SHP77 (cell line): ENCODE measurements at places on chromosomes 2 and 18.

DNA sequence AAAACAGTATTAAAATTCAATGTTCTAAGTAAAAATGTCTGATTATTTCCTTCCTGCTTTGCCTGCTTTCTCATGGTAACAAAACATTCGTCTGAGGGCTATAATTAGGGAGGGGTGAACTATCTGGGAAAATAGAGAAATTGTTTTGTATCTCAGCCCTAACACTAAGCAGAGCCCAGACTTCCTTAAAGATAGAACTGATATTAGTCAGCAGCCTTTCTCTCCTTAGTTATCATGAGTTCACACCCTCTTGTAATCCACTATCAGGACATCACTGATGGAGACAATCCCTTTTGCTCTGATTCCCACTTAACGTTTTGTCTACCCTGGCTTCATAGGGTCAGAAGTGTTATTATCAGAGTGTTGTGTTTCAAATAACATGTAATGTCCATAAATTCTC, 701.1 kb upstream of the ZEB2 start:
- DNase-seq = no peak

DNA sequence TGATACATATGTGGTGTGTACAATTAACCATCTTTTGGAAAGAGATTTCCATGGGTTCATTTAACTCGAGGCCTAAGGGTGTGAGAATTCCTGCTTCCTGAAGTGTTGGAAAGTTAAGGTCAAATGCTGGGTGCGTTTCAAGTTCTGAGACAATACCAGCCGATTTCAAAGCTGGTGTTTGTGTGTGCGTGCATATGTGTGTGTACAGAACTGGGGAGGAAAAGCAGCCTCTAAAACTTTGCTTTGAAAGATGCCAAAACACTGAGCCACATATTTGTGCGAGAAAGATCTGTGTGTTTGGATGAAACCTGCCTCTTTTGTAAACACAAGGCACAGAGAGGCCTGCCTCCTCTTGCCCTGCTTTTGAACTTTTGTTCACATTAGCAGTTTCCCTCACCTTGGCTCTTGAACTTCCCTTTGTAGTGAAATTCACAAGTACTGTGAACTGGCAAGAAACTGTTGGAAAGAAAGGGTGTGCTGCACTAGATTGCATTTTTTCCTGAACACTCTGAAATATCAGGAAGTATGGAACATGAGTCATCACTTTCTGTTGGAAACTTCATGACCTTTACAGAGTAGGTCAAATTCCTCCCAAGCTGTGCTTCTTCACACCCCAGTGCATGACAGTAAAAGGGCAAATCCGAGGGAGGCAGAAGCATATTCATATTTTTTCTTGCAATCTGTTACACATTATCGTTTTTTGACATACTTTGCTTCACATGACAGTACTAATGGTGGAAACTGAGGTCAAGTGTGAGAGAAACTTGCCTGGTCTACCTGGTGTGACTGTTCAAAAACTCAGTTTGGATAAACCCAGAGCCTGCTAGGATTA, 20.0 kb upstream of the CAVIN2 start:
- DNase-seq = no peak

DNA sequence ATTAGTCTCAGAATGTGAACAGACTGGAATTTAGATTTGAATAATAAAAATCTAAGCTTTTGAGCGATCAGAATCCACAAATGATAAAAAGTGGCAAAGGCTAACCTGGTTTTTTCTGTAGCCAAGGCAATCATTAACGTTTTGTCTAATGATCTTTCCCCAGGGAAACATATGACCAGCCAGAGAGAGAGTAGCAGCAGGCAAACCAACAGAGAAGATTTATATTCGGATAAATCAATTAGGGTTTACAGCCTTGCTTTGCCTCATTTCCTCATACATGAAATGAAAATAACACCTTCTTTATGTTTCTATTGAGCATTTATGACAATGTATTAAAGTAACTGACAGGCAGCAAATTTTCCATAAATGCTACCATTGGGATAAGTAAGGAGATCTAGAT, 14.5 kb downstream of the TIA1 start:
- DNase-seq = no peak

GRCh38 chr2:17461087-17461475, 57.2 kb downstream of the RAD51AP2 start:
- DNase-seq = no peak

DNA sequence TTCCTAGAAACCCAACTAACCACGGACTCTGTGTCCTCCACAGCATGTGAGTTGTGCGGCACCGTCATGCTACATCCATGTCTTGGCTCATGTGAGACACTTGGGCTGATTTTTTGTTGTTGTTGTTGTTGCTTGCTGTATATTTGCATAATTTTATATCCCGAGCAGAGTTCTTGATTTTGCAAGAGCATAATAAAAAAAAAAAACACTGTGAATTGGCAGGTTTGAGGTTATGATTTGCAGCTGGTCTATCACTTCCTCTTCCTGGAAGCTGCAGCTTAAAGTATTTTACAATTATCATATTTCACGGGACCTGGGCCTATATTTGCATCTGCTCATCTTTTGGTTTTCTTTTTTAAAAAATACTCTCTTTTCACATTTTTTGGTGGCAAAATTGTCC, 142.3 kb upstream of the NRP2 start:
- DNase-seq = no peak

GRCh38 chr2:166293984-166294383, 81.8 kb downstream of the SCN9A start:
- DNase-seq = no peak

GRCh38 chr2:66547887-66548286, 113.0 kb downstream of the MEIS1 start:
- DNase-seq = no peak

DNA sequence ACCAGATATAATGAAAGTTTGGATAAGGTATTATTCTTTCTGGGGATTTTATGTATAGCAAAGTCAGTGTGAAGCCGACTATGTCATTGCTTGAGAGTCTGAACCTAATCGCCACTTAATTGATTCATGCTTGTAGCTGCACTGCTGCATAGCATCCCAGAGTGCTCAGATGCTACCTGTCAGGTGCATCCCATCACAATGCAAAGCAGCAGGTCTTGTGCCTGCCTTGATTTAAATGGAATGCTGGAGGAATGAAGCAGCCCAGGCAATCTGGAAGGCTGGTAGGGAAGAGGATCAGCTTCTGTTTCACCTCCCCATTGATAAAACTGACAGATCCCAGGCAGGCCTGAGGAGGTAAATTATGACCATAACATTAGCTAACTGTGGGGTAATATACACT, 40.4 kb upstream of the ATIC start:
- DNase-seq = no peak

- DNase-seq = no peak
Measured at GRCh38 chr18:40407909-40408308, 1547.1 kb upstream of the PIK3C3 start.

DNA sequence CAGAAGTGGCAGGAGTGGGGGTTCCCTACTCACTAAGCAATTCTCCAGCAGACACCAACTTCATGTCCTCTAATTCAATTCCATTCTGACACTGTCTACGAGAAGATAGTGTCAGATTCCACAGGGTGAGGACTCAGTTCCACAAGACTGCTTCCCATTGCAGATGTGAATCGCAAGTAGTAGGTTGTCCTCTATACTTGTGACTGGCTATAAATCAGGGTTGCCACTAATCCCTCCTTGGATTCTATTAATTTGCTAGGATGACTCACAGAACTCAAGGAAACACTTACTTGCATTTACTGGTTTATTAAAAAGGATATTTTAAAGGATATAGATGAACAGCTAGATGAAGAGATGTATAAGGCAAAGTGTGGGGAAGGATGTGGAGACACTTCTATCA, 184.1 kb upstream of the ACVR2A start:
- DNase-seq = no peak

DNA sequence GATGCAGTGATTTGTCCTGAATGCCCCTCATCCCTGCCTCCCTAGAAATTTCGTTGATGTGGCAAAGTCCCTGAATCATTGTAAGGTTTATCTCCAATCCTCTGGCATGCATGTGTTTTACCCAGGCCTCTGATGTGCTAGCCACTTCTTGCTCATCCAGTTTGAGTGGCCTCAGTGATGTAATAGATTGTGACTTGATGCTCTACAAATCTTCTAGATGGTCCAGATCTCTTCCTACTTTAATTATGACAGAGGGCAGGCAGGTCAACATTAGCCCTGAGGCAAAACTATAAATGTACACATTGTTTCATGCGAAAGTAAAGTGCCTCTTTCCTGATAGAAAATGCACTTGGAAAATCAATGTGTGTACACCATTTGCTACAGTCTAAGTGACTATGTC, 54.5 kb downstream of the LONRF2 start:
- DNase-seq = no peak

- DNase-seq = no peak
Measured at GRCh38 chr2:121596221-121597080, 52.8 kb downstream of the CLASP1 start.

DNA sequence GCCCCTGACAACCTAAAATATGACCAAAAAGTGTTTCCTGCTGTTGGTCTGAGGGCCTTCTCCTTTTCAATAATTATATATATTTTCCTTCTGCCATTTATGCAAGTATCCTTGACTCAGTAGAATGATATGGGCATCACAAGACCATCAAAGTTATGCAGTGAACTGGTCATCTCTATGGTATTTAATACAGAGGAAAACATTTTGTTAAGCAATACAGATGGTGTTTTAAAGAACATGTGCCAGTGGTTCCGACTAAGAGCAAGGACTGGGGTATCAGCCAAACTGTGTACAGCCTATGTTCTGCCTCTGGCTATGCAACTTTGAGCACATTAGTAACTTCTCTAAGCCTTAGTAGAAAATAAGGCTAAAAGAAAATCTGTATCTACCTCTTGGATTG, 179.0 kb downstream of the TRABD2A start:
- no peak for DNase-seq

DNA sequence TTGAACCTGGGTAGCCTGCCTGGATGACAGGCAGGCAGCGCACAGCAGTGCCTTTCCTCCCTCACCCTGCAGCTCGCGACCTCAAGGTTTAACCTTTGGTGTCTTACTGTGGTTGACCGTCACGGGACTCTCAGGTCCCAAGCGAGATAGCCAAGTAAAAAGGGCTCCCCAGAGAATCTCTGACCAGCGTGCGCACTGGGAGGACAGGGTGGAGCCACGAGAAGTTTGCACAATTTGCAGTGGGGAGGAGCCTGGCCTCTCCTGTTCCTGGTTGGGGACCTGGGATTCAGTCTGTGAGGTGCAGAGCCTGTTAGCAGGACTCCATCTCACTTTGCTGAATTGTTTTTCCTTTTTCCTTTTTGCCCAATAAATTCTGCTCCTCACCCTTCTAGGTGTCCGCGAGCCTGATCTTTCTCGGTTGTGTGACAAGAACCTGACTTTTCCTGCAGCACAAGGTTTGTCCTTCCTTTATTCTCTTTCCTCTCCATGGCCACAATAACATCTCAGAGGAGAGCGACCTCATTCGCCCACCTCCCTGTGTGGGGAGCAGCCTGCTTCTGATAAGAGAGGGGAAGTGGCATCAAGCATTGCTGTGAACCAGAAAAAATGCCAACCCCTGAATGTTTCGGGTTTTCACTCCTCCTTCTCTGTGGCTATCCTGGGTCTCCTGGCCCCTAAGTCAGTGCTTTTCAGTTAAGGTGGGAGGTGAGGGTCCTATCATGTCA, 36.2 kb downstream of the POU3F3 start:
- no peak for DNase-seq
